ENCODE measurements at places on chromosomes 5 and 9.

DNA sequence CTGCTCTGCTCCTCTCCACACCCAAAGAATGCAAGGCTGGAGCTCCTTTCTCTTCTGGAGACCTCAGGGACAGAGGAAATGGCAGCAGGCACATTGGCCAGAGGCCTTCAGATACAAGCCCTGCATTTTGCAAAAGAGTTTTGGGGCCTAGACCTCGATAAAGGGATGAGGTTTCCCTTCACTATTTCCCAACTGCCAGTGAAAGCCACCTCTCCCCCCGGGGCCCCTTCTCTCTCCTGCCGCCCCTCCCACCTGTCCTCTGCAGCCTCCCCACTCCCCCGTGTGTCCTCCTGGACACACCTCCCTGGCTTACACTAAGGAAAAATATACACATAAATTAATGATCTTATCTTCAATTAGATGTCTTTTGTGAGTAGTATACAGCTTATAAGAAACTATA is 21.3 kb upstream of the LMNB1 start:
- DNase-seq, result no peak

DNA sequence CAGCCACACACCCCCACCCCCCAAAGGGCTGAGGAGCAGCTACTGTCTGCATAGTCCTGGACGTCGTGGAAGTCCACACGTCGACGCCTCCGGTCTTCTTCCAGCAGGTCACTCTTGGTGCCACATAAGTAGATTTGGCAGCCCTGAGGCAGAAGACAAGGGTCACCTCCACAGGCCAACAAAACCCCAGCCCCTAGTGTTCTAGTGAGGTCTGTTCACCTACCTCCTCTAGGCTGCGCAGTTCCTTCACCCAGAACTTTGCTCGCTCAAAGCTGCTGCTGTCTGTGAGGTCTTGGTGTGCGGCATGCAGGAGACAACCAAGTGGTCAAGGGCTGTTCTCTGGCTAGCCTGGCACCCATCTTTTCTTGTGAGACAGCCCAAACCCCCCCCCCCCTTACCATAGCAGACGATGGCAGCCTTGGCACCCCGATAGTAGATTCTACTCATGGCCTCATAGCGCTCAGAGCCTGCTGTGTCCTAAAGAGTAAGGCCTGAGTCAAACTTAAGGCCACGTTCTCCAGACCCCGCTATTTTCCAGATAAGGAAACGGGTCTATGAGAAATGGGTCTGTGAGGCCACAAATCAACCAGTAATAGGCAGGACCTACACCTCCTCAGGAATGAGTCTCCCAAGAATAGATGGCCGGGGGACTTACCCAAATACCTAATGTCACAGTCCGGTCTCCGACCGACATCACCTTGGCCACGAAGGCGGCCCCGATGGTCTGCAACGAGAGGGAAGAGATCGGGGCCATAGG is 987 bp downstream of the RAB24 start:
- no peak for DNase-seq

GRCh38 chr9:93051680-93052089 is 6.8 kb upstream of the SUSD3 start:
- DNase-seq, result no peak

- no peak for DNase-seq
Measured at GRCh38 chr5:163964671-163965070, 459.3 kb downstream of the MAT2B start.

- DNase-seq, result no peak
Measured at GRCh38 chr5:146441896-146442295, 5.2 kb upstream of the TCERG1 start.

DNA sequence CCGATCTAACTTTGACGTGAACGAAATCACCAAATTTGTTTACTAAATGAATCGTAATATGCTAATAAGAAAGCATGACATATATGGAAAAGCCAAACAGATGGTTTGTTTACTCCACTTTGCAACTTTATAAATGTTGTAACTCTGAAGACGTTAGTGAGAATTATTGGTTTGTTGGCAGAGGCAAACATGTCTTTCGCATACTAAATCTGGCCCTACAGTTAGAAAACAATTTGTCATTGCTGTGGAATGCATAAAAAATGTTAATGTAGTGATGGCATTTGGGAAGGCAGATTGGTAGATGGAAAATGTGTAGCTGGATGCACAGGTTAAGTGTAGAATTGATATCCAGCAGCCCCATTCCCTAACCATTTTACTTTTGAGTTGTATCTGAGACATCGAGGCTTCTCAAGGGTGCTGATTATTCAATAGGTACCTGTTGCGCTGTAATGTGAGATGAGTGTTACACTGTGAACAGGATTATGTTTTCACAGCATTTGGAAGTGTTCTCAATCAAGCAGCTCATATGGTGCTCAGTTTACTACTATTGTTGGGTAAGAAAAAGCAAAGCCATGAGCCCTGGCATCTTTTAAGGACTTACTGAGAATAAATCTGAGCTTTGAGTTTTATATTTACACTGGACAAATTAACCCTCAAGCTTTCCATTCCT is 444.8 kb downstream of the BNC2 start:
- DNase-seq, result no peak

- no peak for DNase-seq
Measured at GRCh38 chr5:139395844-139396640, 1.1 kb upstream of the PROB1 start.

DNA sequence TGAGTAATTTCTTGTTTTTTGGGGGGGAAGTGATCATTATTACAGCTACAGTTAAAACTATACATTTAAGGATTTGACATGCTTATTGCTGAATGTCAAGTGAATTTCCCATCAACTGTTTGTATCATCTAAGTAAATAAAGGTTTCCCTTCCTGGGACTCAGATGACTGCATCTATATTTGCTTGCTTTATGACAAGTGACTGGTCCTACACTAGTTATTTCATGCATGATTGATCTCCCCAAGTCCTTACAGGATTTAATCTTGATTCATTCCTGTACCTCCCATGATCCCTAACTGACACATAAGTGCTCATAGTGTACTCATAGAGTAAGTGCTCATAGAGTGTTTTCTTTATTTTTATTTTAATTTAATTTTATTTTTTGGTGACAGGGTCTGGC is 2.8 kb downstream of the TXNDC8 start:
- DNase-seq, result no peak

GRCh38 chr5:24232929-24233498 is 411.8 kb downstream of the CDH10 start:
- DNase-seq, result no peak

- DNase-seq, result no peak
Measured at GRCh38 chr5:4511996-4512656, 628.0 kb upstream of the ADAMTS16 start.

DNA sequence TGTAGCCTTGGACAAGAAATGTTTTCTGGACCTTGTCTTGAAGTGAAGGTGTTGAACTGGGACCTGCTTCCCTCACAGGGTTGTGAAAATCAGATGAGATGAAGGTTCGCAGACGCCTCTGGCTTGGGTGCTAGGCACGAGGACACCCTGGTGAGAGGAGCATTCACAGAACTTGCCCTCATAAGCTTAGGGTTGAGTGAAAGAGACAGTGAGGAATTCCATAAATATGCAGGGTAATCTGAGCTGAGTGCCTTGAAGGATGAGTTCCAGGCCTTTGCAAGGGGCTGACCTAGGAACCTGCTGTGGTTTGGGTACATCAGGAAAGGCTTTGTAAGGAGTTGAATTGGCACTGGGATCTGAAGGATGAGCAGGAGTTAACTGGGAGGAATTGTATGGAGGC is 75.7 kb upstream of the SAP30L start:
- no peak for DNase-seq

DNA sequence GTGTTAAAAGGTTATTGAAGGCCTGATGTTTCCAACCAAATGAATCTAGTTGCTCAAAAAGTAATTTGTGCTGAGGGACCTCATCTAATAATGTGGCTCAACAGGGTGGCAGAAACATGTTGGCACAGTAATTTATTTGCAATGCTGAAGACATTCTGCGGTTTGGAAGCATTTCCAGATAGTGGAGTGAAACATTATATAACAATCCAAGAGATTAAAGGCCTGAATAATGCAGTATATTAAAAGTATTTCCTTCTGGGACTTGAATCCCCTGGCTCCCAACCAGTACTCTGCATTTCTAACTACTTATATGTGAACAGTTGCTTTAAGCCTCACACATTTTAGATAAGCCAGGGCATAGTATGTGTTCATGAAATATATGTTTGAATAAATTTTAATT is 25.9 kb upstream of the ALDH1A1 start:
- DNase-seq, result no peak

- no peak for DNase-seq
Measured at GRCh38 chr5:10594591-10595210, 30.8 kb downstream of the ANKRD33B start.

DNA sequence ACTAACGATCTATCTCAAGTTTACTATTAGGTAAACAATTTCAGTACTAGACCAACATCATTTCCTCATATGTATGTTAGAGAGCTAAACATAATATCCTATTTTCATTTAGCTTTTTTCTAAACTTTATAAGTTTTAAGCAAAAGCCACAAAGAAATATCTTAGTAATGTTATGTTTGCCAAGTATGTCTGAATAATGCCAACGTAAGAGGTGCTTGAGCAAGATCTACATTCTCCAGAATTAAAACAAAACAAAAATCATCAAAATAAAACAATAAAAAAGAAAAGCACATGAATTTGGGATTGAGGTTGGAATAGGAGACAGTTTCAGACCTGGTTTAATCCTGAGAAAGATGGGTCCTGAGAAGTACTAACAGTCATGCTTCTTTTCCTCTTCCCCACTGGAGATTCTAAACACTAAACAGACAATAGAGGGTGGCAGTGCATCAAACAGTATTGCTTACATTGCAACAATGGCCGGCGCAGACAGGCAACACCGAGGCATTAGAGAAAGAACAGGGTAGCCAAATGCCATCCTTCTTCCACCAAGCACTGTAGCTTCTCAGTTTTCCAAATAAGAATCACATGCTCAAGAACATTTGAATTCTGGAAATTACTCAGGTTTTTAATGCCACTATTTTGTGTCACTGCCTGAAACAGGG is 33.6 kb downstream of the CSNK1A1 start:
- no peak for DNase-seq

DNA sequence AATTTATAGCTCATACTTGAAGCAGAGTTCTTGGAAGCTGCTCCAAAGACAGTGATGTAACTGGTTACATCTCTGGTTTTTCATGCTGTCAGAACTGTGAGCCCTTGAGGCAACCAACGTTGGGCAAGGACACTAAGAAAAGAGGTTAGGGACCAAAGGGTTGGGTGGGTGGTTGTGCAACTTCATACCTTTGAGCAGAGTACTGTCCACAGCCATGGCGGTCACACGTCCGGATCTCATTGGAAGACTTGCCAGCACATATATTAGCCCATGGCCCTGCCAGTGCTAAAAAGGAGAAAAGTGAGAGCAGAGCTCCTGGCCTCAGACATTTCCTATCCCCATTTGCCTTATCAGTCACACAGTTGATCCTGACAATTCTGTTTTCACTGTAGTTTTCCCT is 2.1 kb downstream of the LECT2 start:
- no peak for DNase-seq

GRCh38 chr9:35518225-35518821 is 28.4 kb downstream of the RUSC2 start:
- DNase-seq, result no peak

DNA sequence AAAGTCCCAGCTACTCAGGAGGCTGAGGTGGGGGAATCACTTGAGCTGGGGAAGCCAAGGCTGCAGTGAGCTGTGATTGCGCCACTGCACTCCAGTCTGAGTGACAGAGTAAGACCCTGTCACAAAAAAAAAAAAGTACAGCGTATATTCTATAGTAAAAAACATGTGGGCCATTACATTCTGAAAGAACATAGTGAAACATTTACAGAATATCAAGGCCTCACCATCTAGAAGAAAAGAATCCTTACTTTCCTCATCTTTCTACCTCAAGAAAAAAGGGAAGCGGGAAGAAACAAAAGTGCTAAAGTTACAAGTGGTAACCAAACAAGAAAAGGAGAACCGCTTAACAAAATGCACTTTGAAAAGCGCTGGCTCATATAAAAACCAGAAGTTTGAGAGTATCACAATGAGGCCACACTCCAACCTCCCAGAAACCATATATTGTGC is 5.7 kb upstream of the SYK start:
- no peak for DNase-seq

DNA sequence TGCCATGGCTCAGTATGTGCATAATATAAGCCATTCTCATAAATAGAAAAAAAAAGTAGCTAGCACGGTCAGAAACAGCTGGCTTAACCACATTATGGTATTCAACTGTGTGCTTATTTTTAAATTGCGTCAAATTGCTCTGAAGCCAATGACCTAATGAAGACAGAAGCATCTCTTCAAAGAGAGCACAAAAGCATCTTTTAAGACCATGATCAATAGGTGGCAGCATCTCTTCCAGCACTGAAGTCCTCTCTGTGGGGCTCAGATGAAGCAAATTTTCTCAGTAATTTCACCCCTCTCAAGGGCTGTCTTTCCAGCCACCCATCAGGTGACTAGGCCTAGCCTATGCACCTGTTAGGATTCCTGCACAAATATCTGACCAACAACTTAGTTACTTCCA is 251.4 kb downstream of the GLIS3 start:
- no peak for DNase-seq

DNA sequence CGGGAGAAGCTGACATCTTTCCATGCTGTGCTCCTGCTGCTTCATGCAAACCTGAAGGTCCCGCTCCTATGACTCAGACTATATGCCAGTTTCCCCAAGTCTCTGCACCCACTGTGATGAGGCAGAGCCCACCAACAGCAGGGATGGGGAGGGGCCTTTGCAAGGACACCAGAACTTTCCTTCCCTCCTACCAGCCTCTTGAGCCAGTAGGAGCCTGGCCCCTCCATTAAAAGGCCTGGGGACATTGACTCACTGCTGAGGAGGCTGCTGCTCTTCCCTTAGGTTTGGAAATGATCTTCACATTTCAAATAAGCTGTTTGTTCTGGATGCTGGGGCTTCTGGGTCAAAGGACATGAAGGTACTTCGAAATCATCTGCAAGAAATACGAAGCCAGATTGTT is 26.1 kb upstream of the CTSL start:
- no peak for DNase-seq

GRCh38 chr5:9956725-9957124 is 293.0 kb downstream of the ATPSCKMT start:
- no peak for DNase-seq

- no peak for DNase-seq
Measured at GRCh38 chr9:133475292-133476012, 3.4 kb downstream of the SLC2A6 start.

DNA sequence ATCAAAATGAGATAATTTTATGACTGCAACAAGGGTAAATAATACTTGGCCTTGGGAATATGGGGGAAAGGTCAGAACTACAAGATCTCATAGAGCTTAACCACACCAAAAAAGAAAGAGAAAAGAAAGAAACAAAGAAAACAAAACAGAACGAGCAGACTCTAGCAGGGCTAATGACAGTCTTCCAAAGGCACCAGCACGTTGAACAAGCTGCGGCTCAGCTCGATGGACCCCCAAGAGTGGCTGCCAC is 689 bp downstream of the AK3 start:
- no peak for DNase-seq

DNA sequence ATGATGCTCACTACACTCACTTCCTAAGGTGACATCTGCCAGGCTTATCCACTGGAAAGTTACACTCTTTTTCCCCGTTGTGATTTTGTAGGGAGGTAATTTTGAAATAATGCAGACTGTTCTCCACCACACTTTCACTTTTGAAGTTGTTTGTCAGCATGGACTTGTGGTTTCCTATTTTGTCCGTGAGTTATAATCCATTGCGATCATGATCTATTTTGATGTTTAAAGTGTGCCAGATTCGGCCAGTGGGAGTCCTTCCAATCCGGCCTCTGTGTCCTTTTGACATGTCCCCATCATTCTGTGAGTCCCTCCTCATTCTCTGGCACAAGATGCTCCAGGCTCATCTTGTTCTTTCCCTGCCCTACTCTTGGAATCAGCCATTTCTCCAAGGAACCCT is 211.3 kb upstream of the KLF4 start:
- DNase-seq, result no peak

GRCh38 chr5:150599917-150600511 is 40.4 kb upstream of the SYNPO start:
- DNase-seq, result no peak
